ENCODE measurements at places on chromosomes 7 and 10. TPM values are rescaled to one million over a fixed set of nuclear protein-coding genes. Genes with fewer than 3 reads are reported as not detected.
A peak's percentile ranks its signal among the peaks of the same experiment; 100 is the strongest.

DNA sequence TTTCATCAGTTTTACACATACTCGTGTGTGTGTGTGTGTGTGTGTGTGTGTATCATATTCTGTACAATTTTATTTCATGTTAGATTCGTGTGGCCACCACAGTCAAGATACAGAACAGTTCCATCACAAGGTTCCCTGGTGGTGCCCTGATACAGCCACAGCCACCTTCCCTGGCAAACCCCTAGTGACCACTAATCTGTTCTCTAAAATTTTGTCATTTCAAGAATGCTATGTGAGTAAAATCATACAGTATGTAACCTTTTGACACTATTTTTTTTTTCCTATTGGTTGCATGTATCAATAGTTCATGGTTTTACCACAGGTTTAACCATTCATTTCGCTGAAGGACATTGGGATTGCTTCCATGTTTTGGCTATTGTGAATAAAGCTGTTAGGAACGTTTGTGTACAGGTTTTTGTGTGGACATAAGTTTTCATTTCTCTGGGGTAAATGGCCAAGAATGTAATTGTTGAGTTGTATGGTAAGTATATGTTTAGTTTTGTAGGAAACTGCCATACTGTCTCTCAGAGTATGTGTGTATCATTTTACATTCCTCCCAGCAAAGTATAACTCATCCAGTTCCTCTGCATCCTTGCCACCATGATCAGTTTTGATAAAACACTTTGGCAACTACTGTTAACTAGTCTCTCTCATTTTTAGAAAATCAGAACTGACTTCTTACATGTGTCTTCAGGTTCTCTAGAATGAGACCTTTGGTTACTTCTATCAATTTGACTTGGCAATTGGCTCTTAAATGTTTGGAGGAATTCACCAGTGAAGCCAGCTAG is 20.6 kb downstream of the KLHDC10 start:
- DNase-seq = no peak

GRCh38 chr7:82442492-82443035 is 1.0 kb downstream of the CACNA2D1 start:
- no peak for DNase-seq

GRCh38 chr7:99094401-99094800 is 49.5 kb downstream of the SMURF1 start:
- DNase-seq = no peak

GRCh38 chr7:44634839-44635591 is 28.6 kb downstream of the OGDH start:
- DNase-seq = peak; percentile 42

GRCh38 chr10:51030480-51030879 is 43.8 kb upstream of the PRKG1 start:
- DNase-seq = no peak

- no peak for DNase-seq
These were observed 711 bp downstream of the HIP1 start for GRCh38 chr7:75737856-75738603.

DNA sequence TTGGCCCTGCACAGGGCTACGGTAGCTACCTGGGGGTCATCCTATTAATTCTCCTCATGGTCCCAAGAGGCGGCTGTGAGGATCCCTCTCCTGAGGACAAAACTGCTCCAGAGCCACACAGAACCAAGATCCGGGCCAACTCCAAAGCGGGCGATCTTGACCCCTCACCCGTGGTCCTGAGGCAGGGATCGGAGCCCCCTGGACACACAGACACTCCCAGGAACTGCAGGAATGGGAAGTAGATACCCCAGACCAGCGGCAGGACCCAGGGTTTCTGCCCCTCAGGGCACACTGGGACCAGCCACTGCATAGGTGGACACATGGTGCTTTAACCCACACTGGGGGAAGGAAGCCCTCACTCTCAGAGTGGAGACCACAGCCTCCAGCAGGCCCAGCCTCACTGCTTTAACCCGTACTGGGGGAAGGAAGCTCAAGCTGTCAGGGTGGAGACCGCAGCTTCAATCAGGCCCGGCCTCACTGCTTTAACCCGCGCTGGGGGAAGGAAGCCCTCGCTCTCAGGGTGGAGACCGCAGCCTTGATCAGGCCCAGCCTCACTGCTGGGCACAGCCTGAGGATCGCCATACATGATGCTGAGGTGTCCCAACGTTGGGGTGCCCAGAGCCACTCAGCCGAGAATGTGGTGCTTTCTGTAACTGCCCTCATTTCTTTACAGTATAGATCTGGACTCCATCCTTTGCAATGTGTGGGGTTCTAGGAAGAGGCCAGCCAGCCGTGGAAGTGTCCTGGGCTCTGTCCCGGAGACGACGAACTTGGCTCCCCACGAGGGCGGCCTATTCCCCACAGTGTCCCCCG is 60.1 kb downstream of the DIP2C start:
- DNase-seq = no peak

SLC26A4 gene
- 0.52 TPM for total RNA-seq

LRRN3 gene
- 0.81 TPM for total RNA-seq

CALHM2 gene
- total RNA-seq = 24.8 TPM

GRCh38 chr7:106418526-106418925 is 133.7 kb upstream of the NAMPT start:
- DNase-seq = no peak

DNA sequence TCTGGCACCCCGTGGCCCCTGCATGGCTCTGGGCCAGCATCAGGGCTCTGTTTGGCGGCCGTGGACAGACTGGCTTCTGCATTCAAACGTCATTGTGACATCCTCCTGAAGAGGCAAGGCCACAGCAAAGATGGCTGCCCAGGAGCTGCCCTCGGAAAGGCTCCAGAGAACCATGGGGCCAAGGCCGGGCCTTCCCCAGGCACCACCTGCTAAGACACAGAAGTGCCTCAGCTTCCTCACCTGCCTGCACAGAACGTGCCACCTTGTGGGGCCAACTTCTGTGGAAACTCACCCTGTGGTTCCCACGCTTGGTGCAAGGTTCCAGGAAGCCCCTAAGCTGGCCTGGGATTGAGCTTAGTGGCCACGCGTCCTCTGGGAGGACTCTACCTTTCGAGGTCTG is 396.9 kb downstream of the PTPRN2 start:
- DNase-seq = no peak

- no peak for DNase-seq
These were observed 58.9 kb downstream of the POLL start for GRCh38 chr10:101529207-101529606.

CAMK2B gene
- 0.23 TPM for total RNA-seq

DNA sequence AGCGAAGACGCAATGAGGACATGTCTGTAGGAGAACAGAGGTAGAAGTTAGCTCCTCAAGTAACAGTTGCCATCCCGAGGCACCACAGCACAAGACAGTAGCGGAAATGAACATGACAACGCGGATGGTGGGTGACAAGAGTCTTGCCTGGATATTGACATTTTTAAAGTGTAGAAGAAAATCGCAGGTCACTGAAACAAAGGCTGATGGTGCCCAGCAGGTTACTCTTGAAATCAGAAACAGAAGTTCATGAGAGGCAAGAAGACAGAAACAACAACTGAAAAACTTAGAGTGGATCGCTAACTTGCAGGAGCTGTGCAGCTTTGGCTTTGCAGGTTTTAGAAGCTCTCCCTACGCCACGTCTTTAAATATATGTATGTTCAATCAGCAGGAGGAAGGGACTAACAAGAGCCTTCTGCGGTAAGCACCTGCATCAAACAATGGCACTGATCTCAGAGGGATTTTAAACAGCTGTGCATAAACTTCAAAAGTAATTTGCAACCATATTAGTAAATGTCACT is 1.8 kb downstream of the PRKCQ start:
- DNase-seq = no peak

DNA sequence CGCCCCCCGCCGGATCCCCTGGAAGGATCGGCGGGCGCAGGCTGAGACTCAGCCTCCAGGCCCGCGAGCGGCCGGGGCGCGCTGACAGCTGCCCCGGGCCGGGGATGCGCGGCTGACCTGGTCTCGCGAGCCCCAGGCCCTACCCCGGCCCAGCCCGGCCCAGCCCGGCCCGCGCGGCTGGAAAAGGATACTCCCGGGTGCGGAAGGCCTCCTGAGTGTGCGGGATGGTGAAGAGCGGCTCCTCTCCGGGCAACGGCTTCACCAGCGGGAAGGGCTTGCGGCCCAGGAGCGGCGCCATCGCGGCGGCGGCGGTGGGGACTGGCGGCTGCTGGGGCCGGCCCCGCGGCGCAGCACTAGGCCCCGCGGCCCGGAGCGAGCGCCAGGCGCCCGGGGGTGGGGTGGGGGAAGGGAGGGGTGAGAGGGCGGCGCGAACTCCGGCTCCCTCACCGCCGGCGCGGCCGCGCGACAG is 423 bp downstream of the BAZ1B start:
- no peak for DNase-seq

DNA sequence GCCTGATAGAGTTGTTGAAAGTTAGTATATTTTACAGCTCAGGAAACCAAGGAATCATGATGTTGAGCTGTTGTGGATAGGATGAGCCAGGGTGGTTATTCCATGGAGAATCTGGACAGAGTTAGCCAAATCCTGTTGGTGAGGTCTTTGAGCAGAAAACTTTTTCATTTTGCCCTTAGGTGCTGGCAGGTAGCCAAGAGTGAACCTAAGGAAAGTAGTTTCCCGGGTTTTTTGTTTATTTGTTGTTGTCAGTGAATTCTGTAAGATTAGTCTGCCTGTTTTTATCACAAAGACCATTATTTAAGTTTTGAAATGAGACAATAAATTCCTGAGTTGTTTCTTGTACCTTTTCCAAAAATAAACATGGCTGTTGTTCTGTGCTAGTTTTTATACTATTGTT is 61.0 kb downstream of the GALNT11 start:
- DNase-seq = no peak

DNA sequence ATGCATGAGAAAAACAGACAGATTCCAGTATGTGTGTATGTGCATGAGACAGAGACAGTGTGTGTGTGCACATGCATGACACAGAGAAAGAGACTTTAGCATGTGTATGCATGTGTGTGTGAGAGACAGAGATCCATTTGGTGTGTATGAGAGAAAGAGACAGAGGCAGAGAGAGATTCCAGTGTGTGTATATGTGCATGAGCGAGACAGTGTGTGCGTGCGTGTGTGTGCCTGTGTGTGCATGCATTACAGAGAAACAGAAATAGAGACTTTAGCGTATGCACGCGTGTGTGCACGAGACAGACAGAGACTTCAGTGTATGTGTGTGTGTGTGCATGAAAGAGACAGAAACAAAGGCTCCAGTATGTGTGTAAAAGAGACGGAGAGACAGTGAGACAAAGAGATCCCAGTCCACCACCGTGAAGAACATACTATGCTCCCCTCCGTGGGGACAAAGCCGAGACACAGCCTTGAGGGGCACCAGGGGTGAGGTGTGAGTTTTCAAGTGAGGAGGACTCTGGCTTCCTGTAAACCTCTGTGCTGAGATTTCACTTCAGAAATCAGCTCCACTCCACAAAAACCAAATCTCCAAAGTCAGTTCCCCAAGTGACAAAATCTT is 188.9 kb downstream of the GRID1 start:
- DNase-seq = no peak

GRCh38 chr7:43553999-43554398 is 28.9 kb upstream of the STK17A start:
- DNase-seq = no peak

DNA sequence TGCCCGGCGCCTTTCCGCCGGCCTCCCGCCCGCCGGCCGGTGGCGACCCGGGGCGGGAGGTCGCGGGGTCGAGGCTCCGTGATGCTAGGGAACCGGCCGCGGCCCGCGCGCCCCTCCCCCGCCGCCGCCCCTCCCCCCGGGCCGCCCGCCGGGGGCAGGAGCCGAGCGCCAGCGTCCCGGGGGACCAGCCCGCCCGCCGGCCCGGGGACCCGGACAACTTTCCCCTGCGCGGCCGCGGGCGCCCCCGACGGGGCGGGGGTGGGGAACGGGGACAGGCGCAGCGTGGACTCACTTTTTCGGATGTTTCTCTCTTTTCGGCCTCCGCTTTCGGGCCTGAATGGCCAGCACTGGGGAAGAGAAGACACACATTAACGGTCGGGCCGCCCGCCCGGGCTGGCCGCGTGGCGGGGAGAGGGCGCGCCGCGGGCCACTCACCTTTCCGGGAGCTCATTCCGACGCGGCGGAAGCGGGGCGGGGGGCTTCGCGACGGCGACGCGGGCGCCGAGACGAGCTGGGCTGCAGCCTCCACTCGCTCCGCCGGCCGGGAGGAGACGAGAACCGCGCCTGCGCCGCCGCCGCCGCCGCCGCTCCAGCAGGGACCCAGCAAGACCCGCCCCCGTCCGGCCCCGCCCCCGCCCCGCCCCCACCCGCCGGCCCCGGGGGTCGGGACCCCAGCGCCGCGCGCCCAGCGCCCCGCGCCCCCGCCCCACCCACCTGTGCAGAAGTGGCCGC is at the start of gene SRPK2:
Gene SRPK2, minus strand, starts transcription at position 566 of the 732 bp plus-strand sequence.
- peak; percentile 75 for DNase-seq

CTAGE6 gene
- total RNA-seq = 0.60 TPM

DNA sequence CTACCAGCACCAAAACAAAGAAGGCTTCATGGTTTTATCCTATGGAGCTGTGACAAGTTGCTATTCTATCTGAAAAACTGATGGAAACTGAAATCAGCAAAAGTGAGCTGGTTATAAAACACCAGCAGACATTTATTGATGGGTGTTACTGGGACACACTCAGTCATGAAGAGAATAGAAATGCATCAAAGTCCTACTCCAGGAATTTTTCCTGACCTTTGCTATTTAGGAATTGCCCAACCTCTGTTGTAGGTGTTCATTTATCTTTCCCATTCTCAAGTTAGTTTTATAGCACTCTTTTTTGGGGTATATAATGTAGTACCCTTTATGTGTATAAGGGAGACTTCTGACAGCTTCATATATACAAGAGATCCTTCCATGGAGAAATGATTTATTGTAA is 533.2 kb downstream of the REEP3 start:
- DNase-seq = no peak

DNA sequence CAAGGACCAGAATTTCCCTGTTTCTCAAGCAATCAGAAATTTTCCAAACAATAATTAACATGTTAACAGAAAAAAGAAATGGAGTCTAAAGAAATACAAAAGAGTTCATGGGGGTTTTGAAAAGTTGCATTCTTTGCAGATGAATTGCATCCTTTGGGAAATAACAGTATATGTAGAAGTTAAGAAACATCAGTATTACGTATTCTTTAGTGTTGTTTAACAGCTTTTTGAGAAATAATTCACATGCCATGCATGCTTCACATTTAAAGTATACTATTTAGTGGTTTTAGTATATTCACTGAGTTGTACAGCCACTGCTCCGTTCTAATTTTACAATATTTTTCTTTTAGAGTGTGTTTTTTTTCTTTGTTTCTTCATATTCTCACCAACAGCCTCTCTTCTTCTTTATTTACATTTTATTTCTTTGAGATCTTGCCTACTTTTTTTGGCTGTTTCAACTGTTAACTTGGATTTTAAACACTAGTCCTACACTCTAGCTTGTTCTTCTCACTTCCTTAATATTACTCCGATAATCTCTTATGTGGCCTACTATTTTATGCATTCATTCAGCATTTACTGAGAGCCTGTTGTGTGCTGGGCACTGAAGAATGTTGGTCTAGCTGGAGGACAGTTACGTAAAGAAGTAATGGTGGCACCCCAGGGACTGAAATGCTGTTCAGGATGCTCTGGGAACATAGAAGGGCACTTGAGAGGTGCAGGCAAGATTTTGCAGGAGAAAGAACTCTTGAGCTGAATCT is 330.1 kb downstream of the EXOC4 start:
- DNase-seq = no peak

DNA sequence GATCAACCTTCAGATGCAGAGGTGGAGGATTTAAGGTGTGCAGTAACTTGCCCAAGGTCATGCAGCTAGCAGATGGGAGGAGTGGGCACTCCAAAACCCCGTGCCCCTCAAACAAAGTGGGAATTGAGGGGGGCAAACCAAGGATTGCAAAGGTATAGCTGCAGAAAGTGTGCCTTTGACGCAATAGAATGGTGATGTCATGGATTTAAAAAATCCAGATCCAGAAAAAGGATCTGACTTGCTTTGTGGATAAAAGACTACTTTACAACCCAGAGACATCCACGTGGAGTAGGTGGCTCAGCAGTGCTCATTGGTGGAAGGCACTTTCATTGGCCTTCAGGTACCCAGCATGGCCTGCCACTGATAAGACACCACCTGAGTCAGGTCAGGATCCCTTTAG is 15.7 kb upstream of the ADRB1 start:
- DNase-seq = no peak

Data from mucosa of gallbladder (tissue), 1 donor.